Activated T-cell treated with anti-CD3 and anti-CD28 coated beads, Interleukin-2, amount 50 U/mL, for 4 hours (primary cell): ENCODE measurements at places on chromosomes 12 and 14.

DNA sequence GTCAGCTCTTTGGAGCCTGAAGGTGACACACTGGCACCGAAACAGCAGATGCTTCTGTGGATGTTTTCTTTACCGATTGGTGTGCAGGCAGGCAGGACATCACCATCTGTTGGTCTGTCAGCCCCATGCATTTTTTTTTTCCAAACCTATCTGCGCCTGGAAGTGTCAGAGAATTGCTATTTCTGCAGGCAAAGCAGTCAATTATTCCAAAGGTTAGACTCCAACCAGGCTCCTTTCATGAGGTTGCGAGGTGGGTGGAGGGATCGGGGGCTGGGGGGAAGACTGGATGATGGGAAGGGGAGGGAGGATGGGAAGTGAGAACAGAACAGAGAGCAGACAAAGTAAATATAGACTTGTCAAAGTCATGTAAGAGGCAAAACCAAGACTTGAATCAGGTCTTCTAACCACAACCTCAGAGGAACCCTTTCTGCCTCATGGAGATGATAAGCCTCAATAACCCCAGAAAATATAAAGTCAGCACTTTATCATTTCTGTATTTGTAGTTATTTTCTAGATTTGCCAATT is 117.7 kb downstream of the OTOGL start:
- DNase-seq: no peak

DNA sequence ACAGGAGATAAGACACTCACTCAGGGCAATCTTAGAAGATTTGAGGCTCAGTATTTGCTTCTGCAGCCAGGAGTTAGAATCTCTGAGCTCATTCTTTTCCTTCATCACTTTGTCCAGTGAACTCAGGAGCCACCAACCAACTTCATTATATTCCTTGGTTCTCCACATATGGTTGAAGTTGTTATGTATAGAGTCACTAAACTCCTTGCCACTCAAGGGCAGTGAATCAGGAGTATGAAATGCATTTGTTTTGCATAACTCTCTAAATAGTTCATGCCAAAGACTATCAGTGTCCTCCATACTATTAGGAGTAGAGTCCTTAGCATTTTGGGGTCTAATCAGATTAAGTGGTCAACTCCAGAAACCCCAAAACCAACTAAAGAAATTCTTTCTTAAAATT is 150.6 kb downstream of the CCDC59 start:
- no peak for DNase-seq

DNA sequence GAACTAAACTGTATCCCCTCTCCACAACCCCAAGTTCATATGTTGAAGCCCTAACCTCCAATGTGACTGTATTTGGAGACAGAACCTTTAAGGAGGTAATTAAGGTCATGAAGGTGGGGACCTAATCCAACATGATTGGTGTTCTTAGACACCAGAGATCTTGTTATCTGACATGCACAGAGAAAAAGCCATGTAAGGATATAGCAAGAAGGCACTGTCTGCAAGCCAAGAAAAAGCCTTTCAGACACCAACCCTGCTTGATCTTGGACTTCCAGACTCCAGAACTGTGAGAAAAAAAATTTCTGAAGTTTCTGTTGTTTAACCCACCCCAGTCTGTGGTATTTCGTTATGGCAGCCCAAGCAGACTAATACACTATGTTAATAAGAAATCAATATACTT is 62.2 kb upstream of the CFL2 start:
- no peak for DNase-seq

- no peak for DNase-seq
These were observed 184.8 kb downstream of the PIK3C2G start for GRCh38 chr12:18446061-18446644.

DNA sequence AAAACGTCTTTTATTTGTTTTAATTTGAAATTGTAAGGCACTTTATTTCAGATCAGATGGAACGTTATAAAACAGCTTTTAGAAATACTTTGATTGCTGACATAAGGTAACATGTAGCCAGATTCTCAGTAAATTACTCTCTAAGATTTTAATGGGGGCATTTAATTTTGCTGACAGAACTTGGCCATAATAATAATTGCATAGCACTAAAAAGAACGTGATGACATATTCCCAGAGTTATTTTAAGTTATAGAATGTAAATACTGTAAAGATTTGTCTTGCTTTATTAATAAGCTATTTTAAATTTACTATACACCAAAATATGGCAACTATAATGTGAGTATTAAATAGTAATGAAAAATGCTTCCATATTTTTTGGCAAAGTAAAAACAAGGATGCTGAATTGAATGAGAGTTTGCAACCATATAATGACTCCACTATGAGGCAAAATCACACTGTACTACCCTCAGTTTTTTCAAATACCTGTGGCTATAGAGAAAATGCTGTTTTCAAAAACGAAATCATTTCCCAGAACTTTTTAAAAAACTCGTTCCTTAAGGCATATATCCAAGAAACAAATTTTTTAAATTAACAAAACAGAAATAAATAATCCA is 876 bp downstream of the LUM start:
- no peak for DNase-seq

DNA sequence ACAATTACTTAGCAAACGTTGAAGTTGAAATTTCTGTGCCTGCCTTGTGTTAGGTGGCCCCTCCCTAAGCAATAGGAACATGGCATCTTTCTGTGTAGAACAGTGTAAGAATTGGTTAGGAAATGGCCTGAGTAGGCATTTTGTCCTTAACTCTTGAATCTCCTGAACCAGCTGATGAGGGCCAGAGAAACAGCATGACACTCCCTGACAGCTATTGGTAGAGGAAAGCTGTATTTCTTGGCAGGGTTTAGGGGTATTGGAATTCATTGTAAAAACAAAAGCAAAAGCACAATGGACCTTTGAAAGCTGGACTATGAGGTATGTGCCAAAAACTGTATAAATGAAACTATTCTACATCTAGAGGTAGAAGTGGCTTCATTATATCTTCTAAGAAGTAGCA is 40.6 kb upstream of the LRTM2 start:
- no peak for DNase-seq

DNA sequence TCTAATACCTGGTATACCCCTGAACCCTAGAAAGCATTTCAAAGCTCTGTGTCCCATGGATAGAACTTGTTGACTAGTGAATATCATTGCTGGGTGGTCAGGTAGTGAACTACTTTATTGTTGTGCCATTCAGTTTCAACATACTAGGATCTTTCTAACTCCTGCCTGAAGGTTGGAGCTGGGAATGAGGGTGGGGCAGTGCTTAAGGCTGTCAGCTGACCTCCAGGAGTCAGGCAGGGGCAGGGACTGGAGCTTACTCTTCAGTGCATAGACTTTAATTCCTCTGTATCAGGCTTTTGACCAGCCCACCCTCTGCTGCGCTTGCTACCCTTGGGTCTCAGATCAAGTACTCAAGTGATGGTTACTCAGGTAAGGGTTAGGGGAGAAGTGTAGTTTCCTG is 102.6 kb upstream of the RFX4 start:
- DNase-seq: no peak

- DNase-seq: no peak
These were observed 22.7 kb upstream of the SRGAP1 start for GRCh38 chr12:63821781-63822251.

- no peak for DNase-seq
These were observed 35.7 kb downstream of the SIX6 start for GRCh38 chr14:60544659-60545058.

DNA sequence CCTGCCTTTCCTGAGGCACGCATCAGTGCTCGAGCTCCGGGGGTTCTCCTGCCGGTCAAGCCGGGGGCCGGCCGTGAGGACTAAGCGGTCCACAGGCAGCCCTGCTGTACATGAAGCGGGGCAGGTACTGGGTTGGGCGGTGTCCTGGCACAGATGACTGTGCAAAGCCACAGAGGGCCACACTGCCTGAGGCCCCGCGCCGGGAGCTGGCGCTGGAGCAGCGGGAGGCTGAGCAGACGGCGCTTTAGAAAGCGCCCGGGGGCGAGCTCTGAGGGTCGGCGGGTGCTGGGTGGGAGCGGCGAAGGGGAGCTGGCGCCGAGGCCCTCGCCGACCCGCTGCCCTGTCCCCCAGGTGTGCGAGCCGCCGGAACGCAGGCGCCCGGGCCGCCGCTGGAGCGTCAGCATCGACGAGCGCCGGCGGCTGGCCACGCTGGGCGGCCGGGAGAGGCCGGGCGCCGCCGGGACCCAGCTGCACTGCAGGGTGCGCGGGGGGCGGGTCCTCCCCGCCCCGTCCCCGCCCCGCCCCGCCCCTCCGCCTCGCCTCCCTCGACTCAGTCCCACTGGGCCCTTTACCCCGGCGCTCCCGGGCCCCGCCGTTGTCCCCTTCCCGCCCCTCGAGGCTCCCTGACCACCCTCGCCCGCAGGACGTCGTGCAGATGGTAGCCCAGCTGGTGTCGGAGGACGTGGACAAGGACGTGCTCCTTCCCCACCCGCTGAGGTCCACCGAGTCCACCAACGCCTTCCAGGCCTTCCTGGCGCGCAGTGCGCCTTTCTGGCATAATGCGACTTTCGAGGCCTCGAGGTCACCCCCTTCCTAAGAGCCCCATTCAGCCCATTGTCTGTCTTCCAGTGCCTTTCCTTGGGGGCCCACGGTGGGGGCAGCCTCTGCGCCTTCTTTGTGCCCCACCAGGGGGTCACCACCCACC is 8.3 kb upstream of the MTA1 start:
- no peak for DNase-seq

GRCh38 chr12:128594521-128594920 is 229.2 kb downstream of the SLC15A4 start:
- DNase-seq: no peak
